ENCODE measurements at places on chromosomes 6 and 20.

DNA sequence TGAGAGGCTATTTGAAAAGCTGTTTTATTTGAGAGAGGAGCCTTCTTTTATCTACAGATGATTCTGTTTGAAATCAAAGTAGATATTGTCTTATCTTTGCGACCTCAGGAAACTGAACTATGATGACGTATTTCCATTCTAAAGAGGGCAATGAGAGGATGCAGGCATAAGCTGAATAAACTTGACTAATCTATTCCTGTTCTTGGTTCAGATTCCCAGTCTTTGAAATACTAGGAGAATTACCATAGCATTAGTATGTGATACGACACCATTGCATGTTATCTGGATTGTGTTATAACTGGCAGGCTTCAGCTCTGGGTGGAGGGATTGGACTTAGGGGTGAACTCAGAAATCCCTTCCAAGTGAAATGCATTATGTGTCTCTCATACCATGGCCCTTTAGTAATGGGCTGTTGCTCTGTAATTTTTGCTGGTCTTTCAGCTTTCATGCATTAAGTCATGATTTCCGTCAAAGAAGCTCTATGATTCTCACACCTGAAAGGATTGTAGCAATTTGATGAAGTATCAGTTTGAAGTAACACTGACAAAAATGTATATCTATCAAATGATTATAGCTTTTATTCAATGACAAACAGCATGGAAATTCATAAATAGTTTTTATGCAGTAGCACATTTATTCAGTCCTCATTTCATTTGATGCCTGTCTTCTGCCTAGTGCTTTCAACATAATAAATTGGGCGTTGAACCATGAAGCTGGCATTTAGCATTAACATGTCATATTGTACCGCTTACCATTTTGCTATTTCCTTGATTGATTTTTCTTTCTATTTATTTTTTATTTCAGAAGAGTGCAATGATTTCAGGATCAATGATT, 138.4 kb upstream of the SPACA1 start:
- DNase-seq = no peak

DNA sequence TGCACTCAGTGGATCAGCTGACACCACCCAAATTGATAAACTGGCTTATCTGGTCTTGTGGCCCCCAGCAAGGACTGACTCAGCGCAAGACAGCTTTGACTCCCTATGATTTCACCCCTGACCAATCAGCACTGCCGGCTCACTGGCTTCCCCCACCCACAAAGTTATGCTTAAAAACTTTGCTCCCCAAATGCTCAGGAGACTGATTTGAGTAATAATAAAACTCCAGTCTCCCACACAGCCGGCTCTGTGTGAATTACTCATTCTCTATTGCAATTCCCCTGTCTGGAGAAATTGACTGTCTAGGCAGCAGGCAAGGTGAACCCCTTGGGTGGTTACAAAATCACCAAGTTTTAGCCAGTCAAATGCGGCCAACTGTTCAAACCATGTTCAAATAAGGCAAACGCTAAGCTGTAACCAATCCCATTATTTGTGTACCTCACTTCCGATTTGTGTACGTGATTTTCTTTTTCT, 32.5 kb downstream of the SLC22A2 start:
- DNase-seq = no peak

GRCh38 chr6:170025935-170026750, 264.7 kb downstream of the DLL1 start:
- DNase-seq = no peak

- no peak for DNase-seq
Measured at GRCh38 chr6:98678481-98678880, 155.9 kb upstream of the POU3F2 start.

DNA sequence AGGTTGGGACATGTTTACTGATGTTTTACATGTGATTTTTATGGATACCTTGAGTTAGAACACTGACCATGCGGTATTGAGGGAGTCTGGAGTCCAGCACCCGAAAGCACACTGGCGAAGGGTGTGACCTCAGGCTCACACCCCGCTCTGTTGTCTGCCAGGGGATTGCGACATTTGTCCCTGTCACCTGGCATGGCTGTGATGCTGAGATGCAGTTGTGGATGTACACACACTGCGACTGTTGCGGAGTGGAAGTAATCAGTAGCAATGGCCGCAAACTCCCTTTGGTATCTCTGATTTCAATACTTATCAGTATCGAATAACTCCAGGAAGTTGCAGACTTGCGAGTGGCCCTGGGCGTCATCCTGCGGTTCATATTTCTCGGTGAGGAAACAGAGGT, 43.2 kb downstream of the CDH4 start:
- DNase-seq = no peak

Data from mesenchymal stem cell (in vitro differentiated cells and primary cell).